ENCODE measurements at places on chromosomes 6 and 20.

DNA sequence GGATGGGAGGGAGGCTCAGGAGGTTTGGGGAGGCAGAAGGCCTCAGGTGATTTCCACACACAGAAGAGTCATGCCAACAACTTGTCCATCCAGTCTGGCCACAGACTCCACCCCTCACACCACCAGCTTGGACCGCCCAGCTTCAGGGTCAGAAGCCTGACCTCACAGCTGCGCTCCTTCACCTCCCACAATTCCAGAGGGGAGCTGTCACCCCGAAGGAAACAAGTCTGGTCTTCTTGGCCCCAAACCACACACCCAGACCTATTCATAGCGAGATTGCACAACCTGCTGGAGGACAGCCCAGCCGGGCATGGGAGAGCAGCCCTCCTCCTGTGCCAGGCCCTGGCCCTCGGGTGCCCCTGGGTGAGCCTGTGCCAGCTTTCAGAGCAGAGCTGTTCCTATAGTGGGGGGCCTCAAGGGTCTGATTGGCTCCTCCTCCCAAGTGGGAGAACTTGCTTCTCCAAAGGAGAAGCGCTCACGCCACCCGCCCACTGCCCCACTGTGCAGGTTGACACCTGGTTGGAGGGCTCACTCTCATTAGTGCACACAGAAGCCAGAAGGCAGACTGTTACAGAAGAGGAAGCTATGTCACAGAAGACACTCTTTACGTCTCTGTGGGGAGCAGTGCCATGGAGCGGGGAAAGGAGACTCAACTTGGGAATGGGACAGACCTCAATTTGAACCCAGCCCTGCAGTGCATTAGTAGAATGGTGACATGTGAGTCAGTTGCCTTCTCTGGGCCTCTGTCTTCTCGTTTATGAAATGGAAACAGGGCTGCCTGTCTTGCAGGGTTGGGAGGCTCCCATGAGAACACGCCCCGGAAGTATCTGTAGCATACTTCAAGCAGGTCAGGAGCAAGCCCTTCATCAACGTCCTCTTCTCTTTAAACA, 128.8 kb downstream of the FOXO3 start:
- DNase-seq = no peak

DNA sequence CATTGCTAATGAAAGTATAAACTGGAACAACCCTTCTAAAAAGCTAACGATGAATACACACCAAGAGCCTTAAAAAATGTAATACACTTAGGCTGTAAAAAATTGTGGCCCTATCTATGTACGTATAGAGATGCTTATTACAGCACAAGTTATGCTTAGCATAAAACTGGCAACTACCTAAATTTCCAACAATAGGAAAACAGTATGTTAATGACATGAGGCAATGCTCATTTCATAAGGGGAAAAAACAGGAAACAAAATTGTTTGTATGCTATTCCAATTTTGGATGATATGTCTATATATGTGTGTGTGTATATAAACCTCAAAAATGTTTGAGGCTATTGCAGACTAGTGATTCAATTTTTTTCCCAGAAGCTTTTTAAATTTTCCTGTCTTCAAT, 82.5 kb downstream of the DTNBP1 start:
- DNase-seq = no peak

DNA sequence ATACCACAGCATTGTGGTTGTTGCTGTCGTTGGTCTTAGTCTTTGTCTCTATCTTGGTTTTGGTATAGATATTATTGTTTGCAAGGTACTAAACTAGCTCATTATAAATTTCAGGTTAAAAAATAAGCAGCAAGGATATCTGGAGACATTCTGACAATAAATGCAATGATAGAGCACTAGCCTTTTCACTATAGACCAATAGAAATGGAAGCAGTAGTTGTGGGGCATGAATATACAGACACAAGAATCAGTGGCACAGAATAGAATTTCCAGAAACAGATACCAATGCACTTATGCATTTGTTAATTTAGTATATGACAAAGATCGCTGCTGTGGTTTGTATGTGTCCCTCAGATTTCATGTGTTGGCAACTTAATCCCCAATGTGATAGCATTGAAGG, 31.1 kb upstream of the CFAP206 start:
- no peak for DNase-seq

GRCh38 chr6:37302086-37302686, 44.2 kb upstream of the TMEM217 start:
- DNase-seq = no peak

DNA sequence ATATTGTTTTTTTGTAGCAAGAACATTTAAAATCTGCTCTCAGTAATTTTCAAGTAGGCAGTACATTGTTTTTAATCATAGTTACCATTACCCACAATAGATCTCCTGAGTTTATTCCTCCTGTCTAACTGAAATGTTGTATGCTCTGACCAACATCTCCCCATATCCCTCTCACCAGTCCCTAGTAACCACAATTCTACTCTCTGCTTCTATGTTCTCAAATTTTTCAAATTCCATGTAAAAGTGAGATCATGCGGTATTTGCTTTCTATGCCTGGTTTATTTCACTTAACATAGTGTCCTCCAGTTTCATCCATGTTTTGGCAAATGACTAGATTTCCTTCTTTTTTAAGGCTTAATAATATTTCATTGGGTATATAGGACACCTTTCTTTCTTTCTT, 300.5 kb downstream of the KCNQ5 start:
- no peak for DNase-seq

- DNase-seq = no peak
Observed at GRCh38 chr6:6893701-6894100, 214.1 kb upstream of the RREB1 start.

DNA sequence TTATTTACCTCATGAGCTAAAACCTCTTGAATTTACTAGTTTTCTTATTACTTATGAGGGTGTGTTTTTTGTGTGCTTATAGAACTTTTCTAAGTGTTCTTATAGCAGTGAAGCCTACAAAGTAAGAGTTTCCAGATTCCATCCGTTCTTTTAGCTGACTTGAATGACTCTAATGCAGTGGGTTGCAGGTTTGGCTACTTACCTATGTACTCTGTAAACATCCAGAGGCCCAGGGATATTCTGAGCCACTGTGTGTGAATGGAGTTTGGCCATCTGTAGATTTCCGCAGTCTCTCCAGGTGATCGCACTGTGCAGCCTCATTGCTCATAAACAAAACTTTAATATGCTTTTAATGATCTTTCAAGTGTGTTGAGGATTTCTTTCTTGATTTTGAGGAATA, 157.8 kb downstream of the MYO6 start:
- no peak for DNase-seq

DNA sequence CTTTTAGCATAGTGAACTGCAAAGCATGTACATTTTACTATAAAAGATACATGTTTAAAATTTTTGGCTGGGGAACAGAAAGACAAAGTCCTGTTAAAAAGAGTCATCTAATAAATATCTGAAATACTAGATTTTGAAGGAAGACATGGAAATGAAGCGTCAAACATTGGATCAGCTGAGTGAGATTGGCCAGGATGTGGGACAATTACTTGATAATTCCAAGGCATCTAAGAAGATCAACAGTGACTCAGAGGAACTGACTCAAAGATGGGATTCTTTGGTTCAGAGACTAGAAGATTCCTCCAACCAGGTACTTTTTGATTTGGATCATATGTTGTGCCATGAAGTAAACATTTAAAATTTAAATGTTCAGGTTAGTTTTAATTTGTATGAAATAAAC, 162.3 kb downstream of the UTRN start:
- DNase-seq = no peak

GRCh38 chr6:78861509-78861908, 5.8 kb upstream of the IRAK1BP1 start:
- DNase-seq = no peak

GRCh38 chr20:50399555-50399916, 110.6 kb upstream of the PTPN1 start:
- no peak for DNase-seq

DNA sequence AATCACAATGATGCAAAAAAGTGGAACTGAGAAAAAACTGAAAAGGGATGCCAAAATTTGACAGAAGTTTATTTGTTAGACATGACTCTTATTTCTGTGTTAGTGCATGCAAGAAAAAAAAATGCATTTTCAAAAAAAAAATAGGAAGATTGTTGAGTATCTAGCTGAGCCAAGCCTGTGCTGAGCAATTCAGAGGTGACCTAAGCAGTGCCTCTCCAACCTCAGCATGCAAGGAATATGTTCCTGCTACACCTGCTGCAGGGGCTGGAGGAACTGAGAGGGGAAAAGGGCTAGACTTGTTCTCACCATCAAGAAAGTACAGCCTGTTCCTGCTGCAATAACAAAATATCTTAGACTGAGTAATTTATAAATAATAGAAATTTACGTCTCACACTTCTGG, 24.0 kb downstream of the BPIFA2 start:
- no peak for DNase-seq

- DNase-seq = no peak
Observed at GRCh38 chr20:37670351-37670791, 23.5 kb upstream of the CTNNBL1 start.

- DNase-seq = no peak
Observed at GRCh38 chr6:71855406-71855805, 30.9 kb upstream of the RIMS1 start.

GRCh38 chr6:30641048-30641447, 5.9 kb upstream of the C6orf136 start:
- DNase-seq = no peak

DNA sequence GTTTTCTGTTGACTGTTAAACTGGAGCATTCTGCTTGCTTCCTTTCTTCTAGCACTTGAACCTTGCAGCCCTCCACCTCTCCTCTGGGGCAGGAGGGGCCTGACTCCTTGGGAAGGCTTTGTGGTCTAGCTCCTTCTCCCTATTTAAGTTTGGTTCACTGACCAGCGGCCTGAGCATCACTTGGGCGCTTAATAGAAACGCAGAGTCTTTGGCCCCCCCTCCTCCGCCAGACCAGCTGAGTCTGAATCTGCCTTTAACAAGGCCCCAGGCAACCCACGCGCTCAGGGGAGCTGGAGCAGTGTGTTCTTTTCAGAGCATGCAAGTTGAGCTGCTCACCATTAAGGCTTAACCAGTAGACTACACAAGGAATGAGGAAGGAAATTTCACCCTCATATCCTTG, 225.7 kb downstream of the NRN1 start:
- DNase-seq = no peak

DNA sequence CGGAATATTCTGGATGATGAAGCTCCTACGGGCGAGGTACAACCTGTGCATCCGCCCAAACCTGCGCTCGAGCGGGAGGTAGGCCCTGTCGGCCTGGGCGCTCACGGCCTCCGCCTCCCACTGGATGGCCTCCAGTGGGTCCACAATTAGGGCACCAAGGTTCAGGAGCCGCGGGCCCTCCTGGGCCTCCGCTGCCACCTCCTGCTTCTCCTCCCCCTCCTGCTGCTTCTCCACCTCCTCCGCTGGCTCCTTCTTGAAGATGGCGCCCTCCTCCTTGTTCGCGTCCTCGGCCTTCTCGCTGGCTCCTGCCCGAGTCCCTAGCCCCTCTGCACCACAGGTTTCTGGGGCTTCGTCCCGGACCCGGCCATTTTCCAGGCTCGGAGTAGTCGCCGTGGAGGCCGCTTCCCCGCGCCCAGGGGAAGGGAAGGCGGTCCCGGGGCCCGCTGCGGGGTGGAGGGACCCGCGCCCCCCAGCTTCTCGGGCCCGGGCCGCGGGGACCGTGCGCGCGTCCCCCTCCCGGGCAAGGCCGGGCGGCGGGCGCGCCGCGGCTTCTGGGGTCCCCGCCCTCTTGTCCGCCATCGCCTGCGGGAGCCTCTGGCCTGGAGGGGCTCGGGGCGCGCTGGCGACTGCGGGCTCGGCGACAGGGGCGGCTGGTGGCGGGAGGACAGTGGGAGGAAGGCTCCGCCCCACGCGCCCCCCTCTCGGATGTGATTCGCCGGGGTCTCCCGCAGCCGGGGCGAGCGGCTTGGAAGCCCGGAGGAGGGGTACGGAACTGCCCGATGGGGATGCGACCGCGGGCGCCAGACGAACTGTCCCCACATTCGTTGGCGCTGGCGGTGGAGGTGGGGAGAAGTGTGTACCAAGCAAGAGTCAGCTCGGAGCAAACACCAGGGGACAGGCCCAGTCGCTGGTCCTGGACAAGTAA, 17.6 kb downstream of the PLAGL2 start:
- DNase-seq = peak; percentile 23

GRCh38 chr6:108946695-108947094, 98.5 kb downstream of the ARMC2 start:
- no peak for DNase-seq

GRCh38 chr6:25028328-25028727, 92.6 kb upstream of the RIPOR2 start:
- no peak for DNase-seq

All from activated T-cell treated with anti-CD3 and anti-CD28 coated beads for 24 hours (primary cell).